ENCODE measurements at places on chromosomes 1 and 21.

DNA sequence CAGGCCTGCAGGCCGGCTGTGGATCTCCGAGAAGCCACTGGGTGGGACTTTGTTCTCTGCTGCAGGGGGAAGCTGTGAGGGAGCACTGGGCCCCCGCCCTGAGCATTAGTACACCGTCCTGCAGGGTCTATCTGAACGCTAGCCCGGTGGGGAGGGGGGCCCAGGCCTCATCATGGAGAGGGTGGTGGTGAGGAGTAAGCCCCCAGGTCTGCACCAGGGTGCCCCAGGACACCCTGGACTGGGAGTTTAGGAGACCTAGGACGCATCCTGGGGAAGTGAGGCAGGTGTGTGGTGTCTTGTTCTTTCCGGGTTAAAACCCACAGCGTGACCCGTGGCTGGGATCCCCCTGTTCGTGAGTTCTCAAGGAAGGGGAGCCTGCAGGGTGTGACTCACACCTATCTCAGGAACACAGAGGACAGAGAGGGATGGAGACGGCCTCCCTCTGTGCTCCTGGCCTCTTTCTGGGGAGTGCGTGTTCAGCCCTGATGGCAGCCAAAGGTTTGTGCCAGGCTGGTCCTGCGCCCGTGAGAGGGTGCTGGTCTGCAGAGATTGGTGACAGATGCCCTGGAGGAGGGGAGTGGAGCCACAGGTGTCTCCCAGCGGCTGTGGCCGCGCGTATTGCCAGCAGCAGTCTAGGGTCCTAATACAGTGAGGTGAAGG, 44.8 kb downstream of the AGPAT3 start:
- DNase-seq: no peak

GRCh38 chr1:153288634-153289275, 24.0 kb downstream of the PGLYRP3 start:
- DNase-seq: peak; percentile 60

DNA sequence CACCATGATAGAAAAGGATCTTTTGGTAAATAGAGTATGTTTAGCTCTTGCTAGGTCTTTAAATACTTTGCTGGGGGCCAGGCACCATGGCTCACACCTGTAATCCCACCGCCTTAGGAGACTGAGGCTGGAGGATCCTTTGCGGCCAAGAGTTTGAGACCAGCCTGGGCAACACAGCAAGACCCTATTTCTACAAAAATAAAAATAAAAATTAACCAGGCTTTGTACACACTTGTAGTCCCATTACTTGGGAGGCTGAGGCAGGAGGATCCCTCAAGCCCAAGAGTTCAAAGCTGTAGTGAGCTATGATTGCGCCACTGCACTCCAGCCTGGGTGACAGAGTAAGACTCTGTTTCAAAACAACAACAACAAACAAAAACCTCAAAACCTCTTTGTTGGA, 1.1 kb upstream of the KCNE2 start:
- DNase-seq: no peak

GRCh38 chr1:53328541-53329499, 950 bp upstream of the LRP8 start:
- no peak for DNase-seq

GRCh38 chr21:45539796-45540600, 2.2 kb downstream of the SLC19A1 start:
- no peak for DNase-seq

GRCh38 chr1:156654700-156655099, 12.8 kb downstream of the BCAN start:
- DNase-seq: no peak

DNA sequence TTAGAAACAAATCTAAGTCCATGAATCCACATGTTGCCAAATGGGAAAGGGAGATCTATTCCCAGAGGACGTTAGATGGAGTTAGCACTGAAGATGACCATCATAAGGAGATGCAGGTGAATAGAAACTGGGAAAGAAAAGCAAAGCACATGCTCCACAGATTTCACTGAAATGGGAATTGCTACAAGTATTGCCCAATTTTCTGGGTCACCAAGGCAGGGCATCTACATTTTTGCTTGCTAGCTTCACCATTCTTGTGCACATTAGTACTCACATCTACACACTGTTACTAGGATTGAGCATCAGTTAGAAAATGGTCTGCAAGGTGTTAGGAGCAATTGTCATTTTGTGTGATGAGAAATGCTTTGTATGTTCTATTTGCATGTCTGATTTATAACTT, 99.1 kb downstream of the JAK1 start:
- no peak for DNase-seq

GRCh38 chr1:41366455-41367287, 5.4 kb downstream of the FOXO6 start:
- peak; percentile 37 for DNase-seq

DNA sequence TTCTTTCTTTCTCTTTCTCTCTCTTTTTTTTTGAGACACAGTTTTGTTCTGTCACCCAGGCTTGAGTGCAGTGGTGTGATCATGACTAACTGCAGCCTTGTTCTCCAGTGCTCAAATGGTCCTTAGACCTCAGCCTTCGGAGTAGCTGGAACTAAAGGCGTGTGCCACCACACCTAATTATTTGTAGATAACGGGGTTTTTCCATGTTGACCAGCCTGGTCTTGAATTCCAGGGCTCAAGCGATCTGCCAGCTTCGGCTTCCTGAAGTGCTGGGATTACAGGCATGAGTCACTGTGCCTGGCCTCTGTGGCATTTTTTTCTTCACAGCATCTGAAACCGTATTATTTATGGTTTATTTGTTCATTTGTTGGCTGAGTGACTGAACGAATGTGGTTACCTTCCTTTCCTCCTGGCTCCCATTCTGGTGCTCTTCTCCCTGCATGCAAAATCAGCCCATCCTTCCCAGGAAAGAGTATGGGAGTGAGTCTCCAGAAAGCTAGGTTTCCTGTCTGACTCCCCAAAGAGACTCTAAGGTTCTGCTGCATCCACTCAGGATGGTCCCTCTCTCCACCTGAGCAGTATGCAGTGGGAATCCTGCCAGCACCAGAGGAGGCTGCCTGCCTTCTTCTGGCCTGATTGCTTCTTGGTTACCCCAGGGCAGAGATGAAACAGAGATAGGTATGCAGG, 155.0 kb upstream of the BEND5 start:
- peak; percentile 63 for DNase-seq

DNA sequence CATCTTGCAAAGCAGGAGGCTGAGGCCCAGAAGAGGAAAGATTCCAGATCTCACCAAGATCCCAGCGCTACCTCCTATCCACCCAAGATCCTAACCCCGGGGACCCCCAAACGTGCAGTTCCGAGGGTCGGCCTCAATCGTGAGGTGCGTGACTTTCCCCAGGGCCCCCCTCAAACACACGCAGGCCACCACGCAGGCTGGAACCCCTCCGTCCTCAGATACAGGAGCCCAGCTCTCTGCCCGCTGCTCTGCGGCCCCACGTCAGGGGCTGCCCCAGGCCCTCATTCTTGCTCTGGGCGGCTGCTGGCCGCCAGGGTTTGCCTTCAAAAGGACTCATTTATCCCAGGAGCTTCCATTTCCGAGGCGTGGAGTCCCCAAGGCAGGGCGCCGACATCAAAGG, 39.9 kb downstream of the KRTAP10-1 start:
- no peak for DNase-seq

DNA sequence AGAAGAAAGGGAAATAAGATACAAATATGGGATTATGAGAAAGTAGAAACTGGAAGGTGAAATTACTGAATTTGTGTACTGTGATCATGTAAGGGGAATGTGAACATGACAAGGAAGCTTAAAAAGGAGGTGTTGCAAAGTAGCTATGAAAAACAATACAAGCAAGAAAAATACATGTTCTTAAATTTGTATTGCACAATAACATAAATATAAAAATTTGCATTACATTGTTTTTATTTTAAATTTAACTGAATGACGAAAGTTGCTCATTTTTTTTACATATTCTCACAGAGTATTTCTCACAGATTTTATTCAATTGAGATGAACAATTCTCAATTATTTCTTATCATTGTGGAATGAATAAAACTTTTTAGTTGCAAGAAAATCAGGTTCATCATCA, 874.8 kb downstream of the AMY1C start:
- no peak for DNase-seq

GRCh38 chr1:2801046-2801445, 447 bp downstream of the TTC34 start:
- no peak for DNase-seq

- no peak for DNase-seq
These were observed 617.1 kb upstream of the PTBP2 start for GRCh38 chr1:96104506-96104905.

GRCh38 chr1:181592255-181592859, 109.0 kb downstream of the CACNA1E start:
- no peak for DNase-seq

DNA sequence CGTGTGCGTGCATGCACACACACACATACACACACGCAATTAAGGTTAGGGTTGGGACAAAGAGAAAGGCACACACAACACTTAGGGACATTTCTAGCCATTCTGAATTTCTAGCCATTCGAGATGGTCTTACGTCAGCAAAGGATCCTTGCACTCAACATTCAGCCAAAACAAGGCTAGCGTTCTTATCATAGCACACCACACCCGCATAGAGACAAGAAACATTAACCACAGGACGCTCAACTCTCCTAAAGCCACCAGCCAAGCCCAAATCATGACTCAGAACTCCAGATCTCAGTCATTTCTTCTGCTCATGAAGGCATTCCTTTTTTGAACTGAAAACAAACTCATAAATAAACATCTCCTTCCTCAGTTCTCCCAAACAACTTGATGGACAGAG, 106.8 kb downstream of the LMO4 start:
- peak; percentile 42 for DNase-seq

GRCh38 chr1:35345439-35345981, 77.0 kb downstream of the ZMYM4 start:
- DNase-seq: no peak

GRCh38 chr1:17066361-17067068, 12.7 kb upstream of the SDHB start:
- DNase-seq: no peak

DNA sequence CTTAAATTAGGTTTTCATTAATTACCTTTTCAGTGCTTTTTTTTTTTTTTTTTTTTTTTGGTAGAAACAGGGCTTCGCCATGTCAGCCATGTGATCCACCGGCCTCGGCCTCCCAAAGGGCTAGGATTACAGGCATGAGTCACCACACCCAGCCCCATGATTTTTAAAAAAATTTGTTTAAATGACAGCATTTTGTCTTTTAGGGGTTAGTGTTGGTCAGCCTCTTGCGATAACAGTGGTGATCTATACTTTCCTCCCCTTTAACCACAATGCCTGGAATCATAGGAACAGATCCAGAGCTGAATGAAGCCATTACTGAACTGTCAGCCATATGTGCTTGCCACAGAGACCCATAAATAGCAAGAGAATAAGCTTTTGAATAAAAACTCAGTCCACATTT, 73.9 kb downstream of the CACHD1 start:
- no peak for DNase-seq

- no peak for DNase-seq
These were observed 14.0 kb downstream of the NAV1 start for GRCh38 chr1:201552941-201553351.

GRCh38 chr1:231185391-231185790, 23.5 kb downstream of the TRIM67 start:
- DNase-seq: no peak

DNA sequence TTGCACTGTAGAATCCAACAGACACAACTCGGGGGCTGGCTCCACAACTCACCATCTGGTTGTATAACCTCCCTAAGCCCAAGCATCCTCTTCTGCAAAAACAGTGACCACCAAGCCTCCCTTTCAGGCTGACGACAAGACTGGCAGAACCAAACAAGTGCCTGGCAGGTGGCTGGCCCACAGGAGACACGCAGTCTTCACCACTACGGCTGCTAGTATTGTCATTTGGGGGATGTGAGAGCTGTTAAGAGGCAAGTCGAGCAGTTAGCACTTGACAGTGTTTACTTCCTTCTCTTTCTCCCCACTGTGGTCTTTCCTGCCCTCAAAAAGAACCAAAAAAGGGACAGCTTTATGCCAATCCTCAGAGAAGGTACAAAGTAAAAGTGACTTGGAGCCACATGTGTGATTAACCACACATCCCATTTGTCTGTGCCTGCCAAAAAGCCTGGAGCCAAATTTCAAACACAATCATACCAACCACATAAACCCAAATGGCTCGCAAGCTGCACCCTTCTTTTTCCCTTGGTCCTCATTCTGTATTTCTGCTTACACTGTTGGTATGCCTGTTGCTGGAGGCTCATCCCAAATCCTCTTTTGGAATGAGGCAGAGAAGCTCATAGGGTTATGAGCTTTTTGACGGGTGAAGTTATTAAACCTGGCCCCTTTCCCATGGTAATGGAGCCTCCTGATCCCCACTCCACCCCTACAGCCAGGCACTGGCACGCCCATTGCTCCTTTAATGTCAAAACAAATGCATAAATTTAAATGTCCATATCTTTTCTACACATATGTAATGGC, 94.1 kb downstream of the TGFBR3 start:
- no peak for DNase-seq

GRCh38 chr1:101166583-101167120, 70.2 kb upstream of the S1PR1 start:
- DNase-seq: no peak

DNA sequence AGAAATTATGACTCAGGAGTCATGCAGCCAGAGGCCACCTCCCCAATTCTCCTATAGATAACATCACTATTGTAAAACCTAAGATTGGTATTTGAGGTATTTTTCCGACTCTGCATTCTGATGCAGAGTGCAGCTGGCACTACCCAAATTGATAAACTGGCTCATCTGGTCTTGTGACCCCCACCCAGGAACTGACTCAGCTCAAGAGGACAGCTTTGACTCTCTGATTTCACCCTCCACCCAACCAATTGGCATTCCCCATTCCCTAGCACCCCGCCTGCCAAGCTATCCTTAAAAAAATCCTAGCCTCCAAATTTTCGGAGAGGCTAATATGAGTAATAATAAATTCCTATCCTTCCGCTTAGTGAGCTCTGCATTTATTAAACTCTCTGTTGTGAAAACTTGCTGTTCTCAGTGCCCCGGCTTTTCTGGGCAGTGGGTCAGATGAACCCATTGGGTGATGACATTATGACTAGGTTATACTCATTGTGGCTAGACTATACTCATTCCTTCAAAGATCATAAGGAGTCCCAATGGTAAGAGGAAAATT, 39.4 kb upstream of the EPS15 start:
- peak; percentile 75 for DNase-seq

DNA sequence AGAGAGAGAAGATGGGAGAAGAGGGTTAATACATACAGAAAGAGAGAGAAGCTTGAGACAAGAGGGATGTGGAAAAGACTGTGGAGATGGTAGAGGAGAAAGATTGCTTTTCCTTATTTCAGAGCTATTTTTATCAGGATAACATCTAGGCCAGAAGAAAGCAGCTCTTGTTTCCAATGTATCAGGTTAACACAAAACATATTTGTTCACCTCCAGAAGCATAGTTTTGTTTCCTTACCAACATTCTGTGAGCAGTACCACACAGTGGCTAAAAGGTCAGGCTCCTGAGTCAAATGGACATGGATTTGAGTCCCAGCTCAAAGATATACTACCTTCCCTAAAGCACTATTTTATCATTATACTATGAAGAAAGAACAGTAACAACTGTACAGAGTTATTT, 185.5 kb downstream of the DUSP10 start:
- DNase-seq: no peak

- DNase-seq: no peak
These were observed 9.7 kb upstream of the UMODL1 start for GRCh38 chr21:42061195-42061985.

Measured in Calu3 (cell line).